DMS153 (cell line): ENCODE measurements at places on chromosomes 5 and 9.

DNA sequence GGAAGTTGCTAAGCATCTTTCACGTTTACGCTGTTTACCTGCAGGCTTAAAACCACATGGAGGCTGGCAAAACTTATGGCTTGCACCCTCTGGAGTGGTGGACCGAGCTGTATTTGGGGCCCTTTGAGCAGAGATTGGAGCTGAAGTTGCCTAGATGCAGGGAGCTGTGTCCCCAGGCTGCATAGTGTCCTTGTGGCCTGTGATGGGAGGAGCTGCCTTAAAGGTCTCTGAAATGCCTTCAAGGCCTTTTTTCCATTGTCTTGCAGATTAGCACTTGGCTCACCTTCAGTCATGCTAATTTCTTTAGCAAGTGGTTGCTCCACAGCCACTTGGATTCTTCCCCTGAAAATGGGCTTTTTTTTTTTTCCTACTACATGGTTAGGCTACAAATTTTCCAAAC lies 81.5 kb upstream of the CHD1 start:
- DNase-seq = no peak

DNA sequence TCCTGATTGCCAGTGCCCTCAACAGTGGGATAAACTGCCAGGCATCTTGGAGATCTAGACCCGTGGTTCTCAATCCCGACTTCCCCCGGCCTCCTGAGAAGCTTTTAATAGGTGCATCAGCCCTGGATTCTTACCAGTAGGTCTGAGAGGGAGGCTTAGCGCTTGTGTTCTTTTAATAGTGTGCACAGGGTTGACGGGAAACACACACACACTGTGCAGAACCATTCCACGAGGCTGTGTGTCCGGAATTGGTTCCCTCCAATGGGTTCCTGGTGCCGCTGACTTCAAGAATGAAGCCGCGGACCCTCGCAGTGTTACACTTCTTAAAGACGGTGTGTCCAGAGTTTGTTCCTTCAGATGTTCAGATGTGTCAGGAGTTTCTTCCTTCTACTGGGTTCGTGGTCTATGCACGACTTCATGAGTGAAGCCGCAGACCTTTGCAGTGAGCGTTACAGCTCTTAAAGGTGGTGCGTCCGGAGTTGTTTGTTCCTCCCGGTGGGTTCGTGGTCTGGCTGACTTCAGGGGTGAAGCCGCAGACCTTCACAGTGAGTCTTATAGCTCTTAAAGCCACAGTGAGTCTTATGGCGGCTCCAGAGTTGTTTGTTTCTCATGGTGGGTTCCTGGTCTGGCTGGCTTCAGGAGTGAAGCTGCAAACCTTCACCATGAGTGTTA lies 46.6 kb upstream of the PRSS3 start:
- no peak for DNase-seq

DNA sequence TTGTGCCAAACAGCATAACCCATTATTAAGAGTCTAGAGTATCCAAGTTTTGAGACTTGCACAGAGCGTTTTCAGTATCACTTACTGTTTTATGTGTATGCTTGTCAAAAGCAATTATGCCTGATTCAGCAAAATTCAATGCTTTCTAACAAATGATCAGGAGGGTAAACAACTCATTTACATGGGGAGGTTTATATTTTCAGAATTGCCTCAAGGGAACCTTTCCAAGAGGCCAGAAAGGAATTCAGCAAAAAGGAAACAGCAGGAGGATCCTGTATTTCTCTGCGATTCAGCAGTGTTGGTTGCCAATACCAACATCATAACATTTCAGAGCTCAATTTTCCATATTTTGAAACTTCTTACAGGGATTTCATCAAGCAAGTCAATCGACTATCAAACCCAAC lies 69.3 kb upstream of the DAB2 start:
- no peak for DNase-seq

- DNase-seq = no peak
These were observed 199.5 kb upstream of the DMRT1 start for GRCh38 chr9:642014-642413.

GRCh38 chr9:83623679-83624076 lies 735 bp downstream of the IDNK start:
- DNase-seq = peak; percentile 7

DNA sequence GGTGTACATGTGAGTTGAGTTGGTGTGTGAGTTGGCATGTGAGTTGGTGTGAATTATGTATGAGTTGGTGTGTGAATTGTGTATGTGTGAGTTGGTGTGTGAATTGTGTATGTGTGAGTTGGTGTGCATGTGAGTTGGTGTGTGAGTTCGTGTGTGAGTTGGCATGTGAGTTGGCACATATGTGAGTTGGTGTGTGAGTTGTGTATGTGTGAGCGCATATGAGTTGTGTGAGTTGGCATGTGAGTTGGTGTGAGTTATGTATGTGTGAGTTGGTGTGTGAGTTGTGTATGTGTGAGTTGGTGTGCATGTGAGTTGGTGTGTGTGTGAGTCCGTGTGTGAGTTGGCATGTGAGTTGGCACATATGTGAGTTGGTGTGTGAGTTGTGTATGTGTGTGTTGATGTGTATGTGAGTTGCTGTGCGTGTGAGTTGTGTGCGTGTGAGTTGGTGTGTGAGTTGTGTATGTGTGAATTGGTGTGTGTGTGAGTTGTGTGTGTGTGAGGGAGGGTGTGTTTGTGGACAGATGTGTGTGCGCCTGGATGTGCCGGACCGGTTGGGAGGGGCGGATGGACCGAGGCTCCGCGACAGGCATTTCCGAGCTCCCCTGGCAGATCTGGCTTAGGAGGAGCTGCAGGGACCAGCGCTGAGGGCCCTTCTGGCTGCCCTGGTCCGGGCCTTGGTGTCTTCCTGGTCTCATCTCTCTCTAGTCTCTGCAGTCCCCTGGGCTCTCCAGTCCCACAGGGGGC lies 162.5 kb upstream of the IER5L start:
- no peak for DNase-seq

DNA sequence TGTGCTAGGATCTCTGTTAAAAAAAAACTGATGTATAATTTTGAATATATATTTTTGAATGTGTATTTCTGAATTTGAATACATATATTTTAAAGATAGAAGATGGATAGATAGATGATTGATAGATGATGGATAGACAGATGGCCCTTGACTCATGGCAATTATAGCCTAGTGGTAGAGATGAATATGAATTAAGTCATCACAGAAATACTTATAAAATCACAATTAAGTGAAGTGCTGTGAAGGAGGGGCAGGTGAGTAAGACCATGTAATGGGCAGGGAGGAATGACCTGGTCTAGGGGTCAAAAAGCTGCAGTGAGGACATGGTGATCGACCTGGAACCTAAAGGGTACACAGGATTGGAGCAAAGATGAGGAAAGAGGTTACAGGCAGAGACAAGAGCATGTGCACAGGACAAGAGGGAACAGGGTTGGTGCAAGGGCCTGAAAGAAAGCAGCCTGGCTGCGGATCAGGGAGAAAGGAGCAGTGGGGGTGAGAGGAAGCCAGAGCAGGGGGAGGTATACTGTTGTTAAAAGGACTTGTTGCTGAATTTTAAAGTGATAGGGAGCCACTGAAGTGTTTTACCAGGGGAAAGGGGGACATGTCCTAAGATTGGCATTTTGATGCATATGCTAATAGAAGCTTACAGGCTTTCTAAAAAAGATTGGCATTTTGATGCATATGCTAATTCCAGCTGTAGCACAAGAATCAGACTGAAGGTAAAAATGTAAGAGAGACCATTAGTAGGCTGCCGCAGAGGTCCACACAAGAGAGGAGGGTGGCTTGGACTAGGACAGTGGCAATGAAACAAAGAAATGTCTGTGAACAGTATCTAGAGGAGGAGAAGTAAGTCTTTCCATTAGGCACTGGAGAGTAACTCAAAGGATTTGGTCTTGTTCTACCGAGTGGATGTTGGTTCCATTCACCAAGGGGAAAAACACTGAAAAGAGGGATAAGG lies 527.8 kb downstream of the AGTPBP1 start:
- DNase-seq = no peak

GRCh38 chr5:138874241-138874640 lies 894 bp downstream of the LRRTM2 start:
- no peak for DNase-seq

DNA sequence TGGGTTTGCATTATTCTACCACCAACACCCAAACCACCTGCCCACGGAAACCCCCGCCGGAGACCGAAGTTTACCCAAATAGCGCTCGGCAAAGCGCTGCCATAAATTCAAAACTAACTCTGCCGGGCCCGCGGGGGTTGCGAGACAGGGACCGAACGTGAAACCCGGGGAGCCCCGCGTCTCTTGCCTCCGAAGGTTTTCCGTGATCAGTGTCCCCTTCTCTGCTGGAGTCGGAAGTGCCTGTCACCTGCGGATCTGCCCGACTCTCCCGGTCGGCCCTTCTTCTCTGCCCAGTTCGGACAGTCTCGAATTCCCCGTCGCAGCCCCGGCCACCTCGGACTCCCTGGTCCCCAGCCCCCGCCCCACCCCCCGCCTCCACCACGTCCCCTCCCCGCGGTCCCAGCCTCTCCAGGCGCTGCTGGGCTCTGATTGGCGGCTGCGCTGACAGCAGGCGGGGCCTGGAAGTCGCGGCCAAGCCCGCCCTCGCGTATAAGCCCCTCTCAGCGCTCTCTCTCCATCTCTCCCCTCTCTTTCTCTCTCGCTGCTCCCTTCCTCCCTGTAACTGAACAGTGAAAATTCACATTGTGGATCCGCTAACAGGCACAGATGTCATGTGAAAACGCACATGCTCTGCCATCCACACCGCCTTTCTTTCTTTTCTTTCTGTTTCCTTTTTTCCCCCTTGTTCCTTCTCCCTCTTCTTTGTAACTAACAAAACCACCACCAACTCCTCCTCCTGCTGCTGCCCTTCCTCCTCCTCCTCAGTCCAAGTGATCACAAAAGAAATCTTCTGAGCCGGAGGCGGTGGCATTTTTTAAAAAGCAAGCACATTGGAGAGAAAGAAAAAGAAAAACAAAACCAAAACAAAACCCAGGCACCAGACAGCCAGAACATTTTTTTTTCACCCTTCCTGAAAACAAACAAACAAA lies at the start of gene RORB:
Gene RORB, plus strand, starts transcription at position 517 of the 929 bp plus-strand sequence. CDS start 642 bp downstream, outside the sequence.
- DNase-seq = peak; percentile 4

- DNase-seq = no peak
These were observed 5.1 kb upstream of the CCDC192 start for GRCh38 chr5:127697894-127698600.

DNA sequence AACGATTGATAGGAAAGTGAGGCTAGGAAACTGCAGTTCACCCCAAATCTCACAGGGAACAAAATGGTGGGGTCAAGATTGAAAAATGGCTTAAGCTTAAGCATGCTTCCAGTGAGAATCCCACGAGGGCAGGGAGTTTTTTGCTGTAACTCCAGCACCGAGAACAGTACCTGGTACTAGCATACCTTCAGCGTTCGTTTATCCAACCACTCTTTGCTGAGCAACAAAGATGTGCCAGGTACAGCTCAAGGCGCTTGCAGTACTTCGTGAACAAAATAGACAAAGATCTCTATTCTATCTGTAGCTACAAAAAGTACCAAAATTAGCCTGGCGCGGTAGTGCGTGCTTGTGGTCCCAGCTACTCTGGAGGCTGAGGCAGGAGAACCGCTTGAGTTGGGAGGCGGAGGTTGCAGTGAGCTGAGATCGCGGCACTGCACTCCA lies 778 bp upstream of the PPP6C start:
- DNase-seq = no peak

DNA sequence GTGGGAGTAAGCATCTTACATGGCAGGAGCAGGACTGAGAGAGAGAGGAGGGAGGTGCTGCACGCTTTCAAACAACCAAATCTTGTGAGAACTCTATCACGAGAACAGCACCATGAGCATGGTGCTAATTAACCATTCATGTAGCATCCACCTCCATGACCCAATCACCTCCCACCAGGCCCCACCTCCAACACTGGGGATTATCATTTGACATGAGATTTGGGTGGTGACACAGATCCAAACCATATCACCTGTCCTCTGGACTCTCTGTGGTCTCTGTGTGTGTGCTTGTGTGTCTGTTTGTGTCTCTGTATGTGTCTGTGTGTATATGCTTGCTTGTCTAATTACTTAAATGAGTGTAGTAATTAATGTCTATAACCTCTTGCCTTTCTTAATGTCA lies 31.1 kb downstream of the SEC61B start:
- DNase-seq = no peak

- DNase-seq = peak; percentile 30
These were observed 757 bp downstream of the NRARP start for GRCh38 chr9:137301081-137301947.

GRCh38 chr9:101453776-101454570 lies 18.4 kb upstream of the ALDOB start:
- no peak for DNase-seq

GRCh38 chr9:33449715-33450114 lies 2.3 kb upstream of the AQP3 start:
- DNase-seq = no peak

DNA sequence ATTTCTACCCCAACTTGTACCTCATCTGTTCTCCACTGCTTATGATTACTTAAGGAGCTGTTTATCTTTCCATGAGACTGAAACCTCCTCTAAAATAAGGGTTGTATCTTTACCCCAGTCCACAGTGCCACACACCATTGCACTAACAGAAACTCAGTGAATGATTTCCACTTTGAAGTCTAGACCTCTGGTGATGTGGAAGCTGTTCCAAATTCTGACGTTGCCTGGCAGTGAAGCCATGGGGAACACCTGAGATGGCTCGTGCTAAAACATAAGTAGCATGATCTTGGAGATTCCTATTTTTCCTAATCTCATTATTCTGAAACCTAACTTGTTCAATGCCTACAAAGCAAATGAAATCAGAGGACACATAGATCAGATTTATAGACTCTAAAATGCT lies 583.2 kb downstream of the EBF1 start:
- no peak for DNase-seq

DNA sequence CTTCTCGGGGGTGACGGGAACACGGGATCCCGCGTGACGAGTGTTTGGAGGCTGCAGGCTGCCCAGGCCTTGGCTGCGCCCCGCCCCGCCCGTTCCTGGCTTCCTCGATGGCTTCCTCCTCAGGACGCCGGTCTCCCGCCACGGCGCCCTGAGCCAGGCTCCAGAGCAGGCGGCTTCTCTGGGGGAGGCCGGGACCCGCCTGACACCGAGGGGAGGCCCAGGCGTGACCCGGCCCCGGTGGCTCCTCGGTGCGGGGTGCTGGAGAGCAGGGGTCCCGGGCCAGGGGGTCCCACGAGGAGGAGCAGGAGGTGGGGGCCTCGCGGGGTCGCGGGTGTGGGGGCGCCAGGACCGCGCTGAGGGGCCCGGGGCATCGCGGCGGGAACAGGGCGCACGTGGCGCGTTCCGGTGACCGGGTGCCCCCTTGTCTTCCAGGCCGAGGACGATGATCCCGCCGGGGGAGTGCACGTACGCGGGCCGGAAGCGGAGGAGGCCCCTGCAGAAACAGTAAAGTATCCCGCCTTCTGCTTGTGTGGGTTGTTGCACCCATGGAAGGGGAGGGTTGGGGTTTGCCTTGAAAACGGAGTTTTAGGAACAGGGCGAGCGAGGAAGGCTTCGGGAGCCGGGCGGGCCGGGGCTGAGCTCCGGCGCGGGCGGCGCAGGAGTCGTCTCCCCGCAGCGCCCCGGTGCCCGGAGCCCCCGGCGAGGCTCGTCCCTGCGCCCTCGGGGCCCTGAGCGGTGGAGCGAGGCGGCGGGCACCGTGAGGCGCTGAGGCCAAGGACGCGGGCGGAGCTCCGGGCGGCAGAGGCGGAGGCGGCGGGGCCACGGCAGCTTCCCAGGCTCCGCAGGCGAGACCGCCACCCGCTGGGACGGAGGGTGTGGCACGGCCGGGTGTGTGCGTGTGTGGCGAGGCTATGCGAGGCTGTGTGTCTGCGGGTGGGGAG lies 22.2 kb downstream of the AHRR start:
- DNase-seq = no peak
